ENCODE measurements at places on chromosomes 1 and 21.

- no peak for DNase-seq
Measured at GRCh38 chr1:246450611-246451251, 56.3 kb downstream of the SMYD3 start.

DNA sequence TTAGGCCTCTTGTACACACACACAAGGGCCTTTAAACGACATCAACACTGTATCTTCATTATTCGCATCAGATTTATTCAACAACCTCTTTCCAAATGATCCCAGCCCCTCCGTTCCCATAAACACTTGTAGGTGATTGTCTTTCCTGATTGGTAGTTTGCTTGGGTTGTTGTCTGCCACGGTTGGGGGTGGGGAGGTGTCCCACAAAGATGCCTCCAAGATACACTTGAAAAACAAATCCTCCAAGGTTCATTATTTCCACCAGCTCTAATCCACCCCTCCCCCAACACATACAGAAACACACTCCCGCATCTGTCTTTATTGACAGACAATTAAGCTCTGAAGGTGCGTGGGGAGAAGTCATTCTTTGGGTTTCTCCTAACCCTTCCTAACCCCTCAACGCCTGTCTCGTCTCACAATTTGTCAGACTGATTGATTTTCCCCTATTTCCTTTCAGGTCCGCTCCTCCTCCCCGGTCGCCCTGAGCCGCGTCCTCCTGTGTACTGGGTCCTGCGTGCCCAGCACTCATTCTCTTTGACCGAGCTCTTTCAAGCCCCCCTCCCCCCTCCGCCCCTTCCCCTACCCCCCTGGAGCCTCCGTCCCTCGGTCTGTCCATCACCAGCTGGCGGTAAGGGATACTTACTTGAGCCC is 1.4 kb downstream of the WDR26 start:
- DNase-seq = no peak

DNA sequence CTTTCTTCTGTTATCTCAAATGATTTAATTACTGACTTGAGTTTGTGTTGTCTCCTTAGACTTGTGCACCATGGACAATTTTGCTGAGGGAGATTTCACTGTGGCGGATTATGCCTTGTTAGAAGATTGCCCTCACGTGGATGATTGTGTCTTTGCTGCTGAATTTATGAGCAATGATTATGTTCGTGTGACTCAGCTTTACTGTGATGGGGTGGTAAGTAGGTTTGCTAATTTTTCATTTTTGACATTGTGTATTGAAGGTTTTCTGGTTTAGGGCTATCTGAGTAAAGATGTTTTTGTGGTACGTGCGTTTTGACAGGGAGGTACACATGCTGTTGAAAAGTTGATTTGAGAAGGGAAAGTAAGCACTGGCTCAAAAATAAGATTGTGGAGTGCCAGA is 14.1 kb downstream of the TTC3 start:
- no peak for DNase-seq

- no peak for DNase-seq
Measured at GRCh38 chr1:181044449-181044966, 10.7 kb downstream of the MR1 start.

GRCh38 chr1:201566933-201567801 is 28.2 kb downstream of the NAV1 start:
- no peak for DNase-seq

DNA sequence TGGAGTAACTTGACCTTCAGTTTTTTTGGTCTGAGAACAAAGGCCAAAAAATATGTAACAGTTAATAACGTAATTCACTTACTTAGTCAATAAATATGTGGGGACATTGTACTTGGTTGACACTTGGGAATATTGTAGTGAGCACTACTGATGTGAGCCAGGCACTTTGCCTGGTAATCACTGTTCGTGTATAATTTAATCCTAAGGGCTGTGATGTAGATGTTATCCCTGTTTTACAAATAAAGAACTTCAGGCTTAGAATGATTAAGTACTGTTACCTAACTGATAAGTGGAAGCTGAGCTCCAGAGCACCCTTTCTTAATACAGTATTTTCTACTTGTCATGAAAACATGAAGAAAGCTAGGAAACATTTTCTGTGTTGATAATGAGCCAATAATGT is 28.0 kb downstream of the PTBP2 start:
- DNase-seq = no peak

DNA sequence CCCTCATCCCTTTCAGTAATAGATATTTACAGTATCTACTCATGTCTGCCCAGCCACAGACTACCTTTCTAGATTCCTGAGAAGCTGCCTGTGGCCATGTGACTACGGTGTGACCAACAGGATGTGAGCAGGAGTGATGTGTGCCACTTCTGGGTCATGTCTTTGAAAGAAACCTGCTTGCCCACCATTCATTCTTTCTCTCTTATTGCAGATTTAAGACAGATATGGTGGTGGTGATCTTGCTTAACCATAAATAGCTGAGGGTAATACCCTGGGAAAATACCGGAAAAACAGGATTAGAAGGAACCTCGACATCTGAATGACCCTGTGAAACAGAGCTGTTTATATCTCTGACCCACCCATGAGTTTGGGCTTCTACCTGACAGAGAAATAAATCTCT is 41.6 kb upstream of the GUCA2A start:
- DNase-seq = no peak

- no peak for DNase-seq
Measured at GRCh38 chr21:39441502-39442475, 3.8 kb downstream of the LCA5L start.
